ENCODE measurements at places on chromosomes 6 and 20. TPM values are rescaled to one million over a fixed set of nuclear protein-coding genes. Genes with fewer than 3 reads are reported as not detected.

DNA sequence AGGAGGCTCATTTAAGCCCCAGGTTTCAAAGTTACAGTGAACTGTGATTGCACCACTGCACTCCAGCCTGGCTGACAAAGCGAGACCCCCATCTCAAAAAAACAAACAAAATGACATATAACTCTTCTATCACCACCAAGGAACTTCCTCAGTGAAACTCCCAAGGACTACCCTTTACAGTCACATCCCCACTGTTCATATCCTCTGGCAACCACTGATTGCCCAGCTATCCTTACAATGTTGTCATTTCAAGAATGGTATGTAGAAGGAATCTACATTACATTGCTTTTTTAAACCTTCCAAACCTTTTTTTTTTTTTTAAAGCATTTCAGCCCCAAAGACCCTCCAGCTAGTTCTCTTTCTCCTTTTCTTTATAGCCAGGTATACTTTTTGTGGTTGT is 123.1 kb upstream of the CARMIL1 start:
- no peaks in the 10 kb centered on the region for H3K27me3 ChIP-seq
- H3K27ac ChIP-seq: no peak overlapping the region
- peaks cover 4% of the 10 kb centered on the region for H3K36me3 ChIP-seq
- H3K4me1 ChIP-seq: no peaks in the 10 kb centered on the region

DNA sequence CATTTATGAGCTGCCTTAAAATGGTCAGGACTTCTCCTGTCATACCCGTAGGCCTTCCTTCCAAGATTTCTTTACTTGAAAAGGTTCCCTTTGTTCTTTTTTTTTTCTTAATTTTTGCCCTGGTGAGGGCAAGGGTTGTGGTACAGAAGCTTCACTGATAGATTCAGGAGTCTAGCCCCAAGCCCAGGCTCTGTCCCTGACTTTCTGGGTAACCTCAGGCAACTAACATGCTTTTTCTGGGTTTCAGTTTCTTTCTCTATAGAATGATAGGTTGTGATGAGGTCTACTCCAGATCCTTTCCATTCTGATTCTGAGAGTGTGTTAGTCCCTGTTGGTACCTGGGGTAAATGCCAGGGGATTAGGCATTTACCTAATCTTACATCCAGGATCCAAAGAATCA is 21.2 kb downstream of the SNPH start:
- H3K4me3 ChIP-seq: no peak overlapping the region
- no peak for DNase-seq
- H3K4me1 ChIP-seq: no peaks in the 10 kb centered on the region
- no peaks in the 10 kb centered on the region for H3K27me3 ChIP-seq

- no peaks in the 10 kb centered on the region for H3K27me3 ChIP-seq
- H3K27ac ChIP-seq: peak overlapping the region; percentile 72
- no peak overlapping the region for H3K4me3 ChIP-seq
- peak; percentile 16 for DNase-seq
- no peaks in the 10 kb centered on the region for H3K36me3 ChIP-seq
Observed at GRCh38 chr6:17417817-17418216, 24.4 kb downstream of the CAP2 start.

GRCh38 chr6:42236030-42236429 is 18.4 kb upstream of the MRPS10 start:
- no peaks in the 10 kb centered on the region for H3K27me3 ChIP-seq
- H3K4me3 ChIP-seq: no peak overlapping the region
- peaks cover 27% of the 10 kb centered on the region for H3K36me3 ChIP-seq
- no peak for DNase-seq
- H3K27ac ChIP-seq: no peak overlapping the region
- no peaks in the 10 kb centered on the region for H3K4me1 ChIP-seq

GRCh38 chr6:32666420-32667300 is at the start of gene HLA-DQB1:
Gene HLA-DQB1 (minus strand): TSS chr6:32666657. CDS start chr6:32666607, 50 bp downstream.
- no peak within 1 kb of the TSS for H3K4me3 ChIP-seq
- DNase-seq: peak; percentile 49
- no peaks in the 10 kb centered on the region for H3K27me3 ChIP-seq
- H3K36me3 ChIP-seq: no peaks in the 10 kb centered on the region

- no peaks in the 10 kb centered on the region for H3K36me3 ChIP-seq
- peak; percentile 59 for DNase-seq
- H3K27me3 ChIP-seq: no peaks in the 10 kb centered on the region
- no peak overlapping the region for H3K4me3 ChIP-seq
- H3K4me1 ChIP-seq: no peaks in the 10 kb centered on the region
Observed at GRCh38 chr6:50791900-50792508, 26.7 kb upstream of the TFAP2B start.

- H3K36me3 ChIP-seq: no peaks in the 10 kb centered on the region
- no peak overlapping the region for H3K27ac ChIP-seq
- no peak overlapping the region for H3K4me3 ChIP-seq
- H3K4me1 ChIP-seq: no peaks in the 10 kb centered on the region
- H3K27me3 ChIP-seq: no peaks in the 10 kb centered on the region
Observed at GRCh38 chr6:39657355-39658135, 67.7 kb downstream of the KIF6 start.

- H3K27me3 ChIP-seq: no peaks in the 10 kb centered on the region
- no peak overlapping the region for H3K4me3 ChIP-seq
- no peak for DNase-seq
- H3K27ac ChIP-seq: no peak overlapping the region
- no peaks in the 10 kb centered on the region for H3K36me3 ChIP-seq
Observed at GRCh38 chr6:102553214-102553613, 1159.7 kb downstream of the GRIK2 start.

PDE7B gene
- 2.2 TPM for polyA plus RNA-seq

DDO gene
- polyA plus RNA-seq: 1.3 TPM

- H3K36me3 ChIP-seq: peaks cover 17% of the 10 kb centered on the region
- H3K27ac ChIP-seq: no peak overlapping the region
- no peak overlapping the region for H3K4me3 ChIP-seq
- no peak for DNase-seq
- H3K4me1 ChIP-seq: peaks cover 13% of the 10 kb centered on the region
Observed at GRCh38 chr20:64077094-64077493, 2.2 kb downstream of the RGS19 start.

ELMO2 gene
- 38.5 TPM for polyA plus RNA-seq

DNA sequence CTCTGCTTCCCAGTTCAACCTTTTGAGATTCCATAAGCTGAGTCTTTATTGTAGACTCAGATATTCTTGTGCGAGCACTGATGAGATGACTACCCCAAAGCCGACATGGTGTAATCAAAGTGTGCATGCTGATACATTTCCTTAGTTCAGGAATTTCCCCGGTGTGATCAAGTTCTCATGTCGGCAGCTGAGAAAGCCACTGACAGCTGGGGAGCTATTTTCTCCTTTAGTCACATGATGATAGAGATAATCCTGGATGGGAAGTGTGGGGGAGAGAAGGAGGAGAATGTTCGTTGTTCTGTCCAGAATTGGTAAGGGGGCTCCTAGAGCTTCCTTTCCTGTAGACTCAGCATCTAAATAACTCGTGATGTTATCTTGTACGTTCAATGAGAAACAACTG is 7.7 kb upstream of the CAP2 start:
- no peaks in the 10 kb centered on the region for H3K36me3 ChIP-seq
- H3K27me3 ChIP-seq: no peaks in the 10 kb centered on the region
- DNase-seq: no peak
- H3K4me1 ChIP-seq: no peaks in the 10 kb centered on the region
- no peak overlapping the region for H3K27ac ChIP-seq

DNA sequence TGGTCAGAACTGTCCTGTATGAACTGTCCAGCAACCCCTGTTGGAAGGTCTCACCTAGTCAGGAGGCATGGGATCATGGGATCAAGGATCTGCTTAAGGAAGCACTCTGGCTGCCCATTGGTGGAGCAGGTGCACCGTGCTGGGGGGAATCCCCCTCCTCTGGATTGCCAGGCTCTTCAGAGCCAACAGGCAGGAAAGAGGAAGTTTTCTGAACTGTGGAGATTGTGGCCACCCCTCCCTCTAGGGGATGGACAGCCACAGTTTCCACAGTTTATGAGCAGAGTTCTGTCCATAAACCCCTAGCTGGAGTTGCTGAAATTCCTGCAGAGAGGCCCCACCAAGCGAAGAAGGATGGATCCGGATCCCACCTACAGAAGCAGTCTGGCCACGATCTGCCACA is 13.0 kb upstream of the HLA-DQB1 start:
- H3K27ac ChIP-seq: no peak overlapping the region
- DNase-seq: no peak
- no peaks in the 10 kb centered on the region for H3K4me1 ChIP-seq
- H3K27me3 ChIP-seq: no peaks in the 10 kb centered on the region
- H3K4me3 ChIP-seq: no peak overlapping the region

DNA sequence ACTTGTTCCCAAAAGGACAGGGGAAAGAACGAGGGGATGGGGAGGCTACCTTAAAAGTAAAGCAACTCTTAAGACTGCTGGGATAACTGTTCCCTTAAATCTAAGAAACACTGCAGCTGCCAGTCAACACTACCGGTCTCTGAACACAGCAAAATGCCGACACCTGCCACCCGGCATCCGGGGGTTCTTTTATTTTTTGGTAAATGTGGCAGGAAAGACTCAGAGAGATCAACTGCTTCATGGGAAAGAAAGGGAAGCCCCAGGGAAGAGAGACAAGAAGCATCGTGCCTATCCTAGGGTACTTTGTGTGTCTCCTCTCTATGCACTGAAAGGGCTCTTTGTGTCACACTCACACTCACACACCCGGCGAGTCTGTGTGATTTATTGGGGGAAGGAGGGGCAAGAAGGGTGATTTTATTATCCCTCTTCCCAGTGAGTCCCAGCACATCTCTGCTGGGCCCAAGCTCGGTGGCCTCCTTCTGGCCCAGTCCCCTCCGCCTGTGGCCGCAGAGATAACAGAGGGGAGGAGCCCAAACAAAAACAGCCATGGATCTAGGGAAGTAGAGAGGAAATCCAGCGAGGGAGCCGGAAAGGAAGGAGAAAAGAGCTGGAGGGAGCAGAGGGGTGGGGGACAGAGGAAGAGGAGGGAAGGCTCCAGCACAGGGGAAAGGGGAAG is 1.4 kb downstream of the FYN start:
- no peaks in the 10 kb centered on the region for H3K36me3 ChIP-seq
- H3K4me3 ChIP-seq: peak overlapping the region; percentile 93
- H3K27me3 ChIP-seq: no peaks in the 10 kb centered on the region

DNA sequence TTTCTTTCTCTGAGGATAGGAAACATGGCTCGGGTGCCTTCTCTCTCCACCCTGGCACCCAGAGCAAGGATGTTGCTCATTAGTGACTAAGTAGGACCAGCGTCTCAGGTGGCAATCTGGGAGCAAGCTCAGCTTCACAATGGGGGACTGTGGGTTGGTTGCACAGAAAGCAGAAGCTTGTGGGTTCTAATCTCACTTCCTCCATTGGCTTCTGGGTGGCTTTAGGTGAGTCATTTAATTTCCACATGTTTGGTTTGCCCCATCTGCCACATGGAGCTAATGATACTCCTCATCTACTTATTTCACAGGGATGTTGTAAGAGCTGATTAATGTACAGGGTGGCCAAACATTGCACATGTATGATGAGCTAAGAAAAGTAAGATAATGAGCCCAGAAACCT is 54.8 kb upstream of the AKIRIN2 start:
- no peak overlapping the region for H3K4me3 ChIP-seq
- DNase-seq: no peak
- H3K27ac ChIP-seq: no peak overlapping the region

BCKDHB gene
- 26.9 TPM for polyA plus RNA-seq

MAP3K4 gene
- polyA plus RNA-seq: 7.1 TPM

DNA sequence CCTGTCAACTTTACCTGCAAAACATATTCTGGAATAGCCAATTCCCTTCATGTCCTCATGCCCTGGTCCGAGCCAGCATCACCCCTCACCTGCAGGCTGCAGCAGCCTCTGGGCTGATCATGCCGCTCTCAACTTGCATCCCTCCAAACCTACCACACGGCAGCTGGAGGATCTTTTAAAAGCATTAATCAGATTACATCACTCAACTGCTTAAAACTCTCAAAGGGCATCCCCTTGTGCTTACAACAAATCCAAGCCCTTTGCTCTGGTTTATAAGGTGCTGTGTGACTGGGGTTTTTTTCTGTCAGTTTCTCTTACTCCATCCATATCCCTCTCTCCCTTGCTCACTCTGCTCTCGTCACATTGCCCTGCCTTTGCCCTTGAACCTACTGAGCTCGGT is 24.0 kb downstream of the CD40 start:
- H3K4me1 ChIP-seq: no peaks in the 10 kb centered on the region
- no peak for DNase-seq
- H3K27me3 ChIP-seq: peaks cover 31% of the 10 kb centered on the region
- H3K4me3 ChIP-seq: no peak overlapping the region

- no peaks in the 10 kb centered on the region for H3K36me3 ChIP-seq
- DNase-seq: no peak
- H3K27me3 ChIP-seq: no peaks in the 10 kb centered on the region
- H3K4me3 ChIP-seq: no peak overlapping the region
Observed at GRCh38 chr20:38205001-38205400, 39.9 kb upstream of the TGM2 start.

- H3K27me3 ChIP-seq: no peaks in the 10 kb centered on the region
- H3K4me3 ChIP-seq: no peak overlapping the region
- no peaks in the 10 kb centered on the region for H3K4me1 ChIP-seq
- H3K36me3 ChIP-seq: no peaks in the 10 kb centered on the region
- no peak for DNase-seq
Observed at GRCh38 chr6:111175109-111175508, 87.8 kb downstream of the SLC16A10 start.

RSPO3 gene
- polyA plus RNA-seq: not detected

EPPIN gene
- polyA plus RNA-seq: not detected

GRCh38 chr6:5121956-5122355 is 36.8 kb downstream of the PPP1R3G start:
- no peaks in the 10 kb centered on the region for H3K36me3 ChIP-seq
- no peaks in the 10 kb centered on the region for H3K27me3 ChIP-seq
- H3K27ac ChIP-seq: no peak overlapping the region
- peaks cover 5% of the 10 kb centered on the region for H3K4me1 ChIP-seq
- no peak overlapping the region for H3K4me3 ChIP-seq

DNA sequence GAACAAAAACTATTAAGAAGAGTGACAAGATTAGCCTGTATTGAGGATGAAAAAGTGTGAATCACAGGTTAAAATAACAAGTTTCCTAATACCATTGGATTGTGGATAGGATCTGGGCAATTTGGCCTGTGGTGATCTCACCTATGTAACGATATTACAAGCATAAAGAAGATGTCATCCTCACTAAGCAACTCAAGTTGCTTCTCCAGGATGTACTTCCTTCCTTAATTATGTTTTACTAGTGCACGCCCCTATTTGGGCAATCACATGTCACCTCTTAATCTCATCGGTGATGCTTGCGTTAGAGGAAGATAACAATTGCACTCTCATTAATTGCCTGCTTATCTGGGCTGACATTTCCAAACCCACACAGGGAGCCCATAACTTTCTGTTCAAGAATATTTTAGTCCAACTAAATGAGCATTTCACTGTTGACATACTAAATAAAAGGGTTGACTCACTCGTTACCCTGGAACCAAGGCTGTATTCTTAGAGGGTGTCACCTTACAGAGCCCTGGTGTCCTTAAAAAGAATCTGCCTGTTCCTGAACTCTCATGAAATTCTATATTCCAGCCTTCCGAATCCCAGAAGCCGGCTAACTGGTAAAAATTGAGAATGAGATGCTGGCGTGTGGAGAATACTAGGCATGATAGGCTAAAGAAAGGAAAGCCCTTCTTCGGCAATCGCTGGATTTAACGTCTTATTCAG is 88.2 kb upstream of the ATXN1 start:
- H3K27ac ChIP-seq: peak overlapping the region; percentile 58
- H3K36me3 ChIP-seq: no peaks in the 10 kb centered on the region
- H3K4me3 ChIP-seq: no peak overlapping the region
- H3K4me1 ChIP-seq: peaks cover 6% of the 10 kb centered on the region

GRCh38 chr6:68710916-68711315 is 75.8 kb downstream of the ADGRB3 start:
- peaks cover 12% of the 10 kb centered on the region for H3K4me1 ChIP-seq
- no peak overlapping the region for H3K4me3 ChIP-seq
- no peaks in the 10 kb centered on the region for H3K36me3 ChIP-seq
- no peaks in the 10 kb centered on the region for H3K27me3 ChIP-seq
- no peak for DNase-seq

GRCh38 chr6:11292594-11293236 is 60.2 kb upstream of the NEDD9 start:
- no peaks in the 10 kb centered on the region for H3K36me3 ChIP-seq
- peaks cover 4% of the 10 kb centered on the region for H3K4me1 ChIP-seq
- H3K4me3 ChIP-seq: no peak overlapping the region
- DNase-seq: no peak

All from SK-N-SH (cell line).